ENCODE measurements at places on chromosomes 16 and 17.

DNA sequence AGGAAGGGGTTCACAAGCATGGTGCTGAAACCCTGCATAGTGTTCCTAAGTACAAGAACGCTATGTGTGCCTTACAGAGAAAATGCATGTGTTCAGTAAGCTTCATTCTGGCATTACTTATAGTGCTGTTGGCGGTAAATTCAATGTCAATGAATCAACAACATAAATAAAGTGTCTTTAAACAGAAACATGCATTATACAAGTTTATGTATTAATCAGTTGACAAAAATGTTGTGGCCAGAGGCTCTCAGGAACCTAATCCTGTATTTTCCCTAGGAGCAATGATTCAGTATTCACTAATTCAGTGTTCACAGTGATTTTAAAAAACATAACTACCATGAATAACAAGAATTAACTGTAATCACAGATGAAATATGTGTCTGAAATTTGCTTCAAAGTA is 47.1 kb upstream of the MYOCD start:
- DNase-seq, result no peak

DNA sequence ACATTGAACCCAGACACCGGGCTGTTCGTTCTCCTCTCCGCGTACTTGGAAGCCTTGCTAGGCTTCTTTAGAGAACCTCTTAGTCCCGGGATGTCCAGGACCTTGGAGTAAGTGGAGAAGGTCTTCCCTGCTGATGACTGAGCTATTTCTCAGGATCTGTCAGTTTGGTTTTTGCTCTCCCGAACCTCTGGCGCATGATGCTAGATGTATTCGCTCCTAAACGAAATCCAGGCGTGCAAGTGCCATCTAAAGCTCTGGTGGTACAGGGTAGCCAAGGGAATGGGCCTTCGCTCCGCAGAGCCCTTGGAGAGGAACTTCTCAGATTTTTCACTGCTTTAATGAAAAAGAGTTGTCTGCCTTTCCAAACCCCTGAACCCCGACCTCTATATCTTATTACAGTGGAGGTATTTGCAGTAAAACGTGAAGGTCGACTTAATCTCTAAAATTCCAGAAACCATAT is 547 bp downstream of the VMP1 start:
- DNase-seq, result peak; percentile 26

DNA sequence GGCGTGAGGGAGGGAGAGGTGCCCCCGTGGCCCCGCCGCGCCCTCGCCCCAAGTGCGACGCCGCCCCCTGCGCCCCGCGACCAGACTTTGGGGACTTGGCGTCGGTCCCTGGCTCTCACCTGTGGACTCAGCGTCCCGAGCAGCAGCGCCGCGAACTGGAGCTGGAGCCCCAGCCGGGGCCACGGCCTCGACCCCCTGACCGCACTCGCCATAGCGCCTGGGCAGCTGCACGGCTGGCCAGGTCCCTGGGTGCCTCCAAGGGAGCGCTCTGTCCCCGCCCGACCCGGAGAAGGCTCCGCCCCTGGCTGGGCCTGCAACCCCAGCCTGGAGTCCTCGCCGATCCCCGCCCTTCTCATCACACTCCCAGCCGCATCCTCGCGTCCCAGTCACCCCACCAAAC is at the start of gene ERN2:
ERN2 (minus strand) TSS at position 247 of the 400 bp plus-strand sequence; CDS start at position 212, 35 bp downstream.
- no peak for DNase-seq

GRCh38 chr17:16322636-16323035 is 30.6 kb downstream of the CENPV start:
- DNase-seq, result no peak

- DNase-seq, result peak; percentile 93
These were observed 49.0 kb downstream of the BCL7C start for GRCh38 chr16:30844671-30845449.

- DNase-seq, result no peak
These were observed 81.3 kb downstream of the HIC1 start for GRCh38 chr17:2136241-2136640.

DNA sequence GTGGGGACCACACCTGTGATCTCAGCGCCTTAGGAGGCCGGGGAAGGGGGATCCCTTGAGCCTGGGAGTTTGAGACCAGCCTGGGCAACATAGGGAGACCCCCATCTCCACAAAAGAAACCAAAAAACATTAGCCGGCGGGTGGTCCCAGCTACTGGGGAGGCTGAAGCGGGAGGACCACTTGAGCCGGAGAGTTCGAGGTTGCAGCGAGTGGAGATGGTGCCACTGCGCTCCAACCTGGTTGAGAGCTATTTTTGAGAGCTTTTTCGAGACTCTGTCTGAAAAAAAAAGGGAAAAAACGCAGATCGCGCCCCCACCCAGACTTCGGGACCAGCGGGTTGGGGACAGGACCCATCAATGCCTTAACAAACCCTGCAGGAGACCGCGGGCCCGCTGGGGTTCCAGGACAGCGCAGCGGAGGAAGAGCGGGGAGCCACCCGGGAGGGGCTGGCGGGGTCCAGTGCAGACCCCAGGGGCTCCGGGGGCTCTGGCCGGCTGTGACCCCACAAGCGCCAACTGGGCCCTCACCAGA is 762 bp upstream of the BAIAP3 start:
- no peak for DNase-seq

GRCh38 chr17:37187262-37187661 is 188.5 kb upstream of the C17orf78 start:
- DNase-seq, result no peak

DNA sequence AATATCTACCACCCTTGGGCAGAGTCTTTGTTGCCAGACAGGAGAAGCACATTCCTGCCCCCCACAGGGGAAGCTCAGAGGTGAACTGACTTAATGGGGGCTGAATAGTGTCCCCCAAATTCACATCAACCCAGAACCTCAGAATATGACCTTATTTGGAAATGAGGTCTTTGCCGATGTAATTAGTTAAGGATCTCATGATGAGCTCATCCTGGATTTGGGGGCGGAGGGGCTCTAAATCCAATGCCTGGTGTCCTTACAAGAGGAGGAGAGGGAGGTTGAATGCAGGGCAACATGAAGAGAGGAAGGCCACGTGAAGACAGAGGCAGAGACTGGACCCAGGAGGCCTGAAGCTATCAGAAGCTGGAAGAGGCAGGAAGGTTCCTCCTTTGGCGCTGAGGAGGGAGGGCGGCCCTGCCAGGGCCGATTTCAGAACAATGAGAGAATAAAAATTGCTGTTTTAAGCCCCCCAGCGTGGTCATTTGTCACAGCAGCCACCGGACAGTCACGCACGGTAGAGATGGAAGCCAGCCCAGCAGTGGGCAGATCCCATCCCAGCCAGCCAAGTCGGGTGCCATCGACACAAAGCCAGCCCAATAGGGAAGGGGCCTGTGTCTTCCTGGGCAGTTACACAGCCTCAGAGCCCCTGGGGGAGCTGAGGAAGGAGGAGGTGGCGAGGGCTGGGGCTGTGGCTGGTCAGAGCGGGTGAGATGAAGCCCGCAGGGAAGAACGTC is 21.3 kb downstream of the C16orf74 start:
- DNase-seq, result no peak

DNA sequence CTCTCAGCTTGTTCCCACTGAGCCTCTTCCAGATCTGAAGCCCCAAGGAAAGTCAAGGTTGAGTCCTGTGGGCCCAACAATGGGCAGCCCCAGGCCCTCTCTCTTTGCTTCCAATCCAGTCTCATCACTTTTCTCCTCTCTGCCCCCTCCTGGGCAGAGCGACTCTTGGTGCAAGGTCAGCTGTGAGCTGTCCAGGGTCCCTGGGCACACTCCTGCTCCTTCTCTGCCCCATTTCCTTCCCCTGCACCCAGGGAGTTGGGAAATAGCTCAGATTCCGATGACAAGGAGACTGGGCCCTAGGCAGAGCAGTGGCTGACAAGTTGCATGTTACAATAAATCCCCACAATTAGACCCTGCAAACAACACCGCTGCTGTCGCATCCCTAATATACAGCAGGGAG is 16.1 kb upstream of the CRHR1 start:
- no peak for DNase-seq

- peak; percentile 33 for DNase-seq
These were observed 20.4 kb downstream of the CA4 start for GRCh38 chr17:60169921-60170817.

DNA sequence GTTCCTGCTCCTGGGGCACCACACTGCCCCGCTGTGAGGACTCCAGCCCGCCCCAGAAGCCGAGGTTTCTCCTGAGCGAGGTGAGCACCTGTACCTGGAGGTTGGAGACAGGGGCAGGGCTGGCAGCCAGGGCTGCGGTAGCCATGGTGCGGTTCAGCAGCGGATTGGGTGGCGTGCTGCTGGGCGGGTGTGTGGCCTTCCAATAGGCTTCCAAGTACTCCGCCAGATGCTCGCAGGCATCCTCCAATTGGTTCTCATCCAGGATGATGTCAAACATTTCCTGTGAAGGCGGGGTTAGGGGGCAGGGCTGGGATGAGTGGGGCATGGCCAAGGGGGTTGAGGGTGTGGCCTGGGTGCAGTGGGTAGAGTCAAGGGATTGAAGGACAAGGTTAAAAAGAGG is 11.3 kb upstream of the ARL5C start:
- DNase-seq, result no peak

- peak; percentile 1 for DNase-seq
These were observed 12.3 kb downstream of the CORO6 start for GRCh38 chr17:29610395-29610794.

DNA sequence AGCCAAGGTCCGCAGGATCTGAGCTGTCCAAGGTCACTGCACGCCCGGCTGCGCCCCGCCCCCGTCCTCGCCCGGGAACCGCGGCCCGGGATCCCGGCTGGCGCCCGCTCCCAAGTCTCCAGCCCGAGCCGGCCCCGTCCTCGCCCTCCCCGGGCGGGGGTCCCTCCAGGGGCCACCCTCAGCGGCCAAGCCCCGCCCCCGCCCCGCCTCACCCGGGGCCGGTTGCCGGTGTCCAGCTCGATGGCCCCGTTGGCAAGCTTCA is 216 bp downstream of the VPS9D1 start:
- DNase-seq, result peak; percentile 14

DNA sequence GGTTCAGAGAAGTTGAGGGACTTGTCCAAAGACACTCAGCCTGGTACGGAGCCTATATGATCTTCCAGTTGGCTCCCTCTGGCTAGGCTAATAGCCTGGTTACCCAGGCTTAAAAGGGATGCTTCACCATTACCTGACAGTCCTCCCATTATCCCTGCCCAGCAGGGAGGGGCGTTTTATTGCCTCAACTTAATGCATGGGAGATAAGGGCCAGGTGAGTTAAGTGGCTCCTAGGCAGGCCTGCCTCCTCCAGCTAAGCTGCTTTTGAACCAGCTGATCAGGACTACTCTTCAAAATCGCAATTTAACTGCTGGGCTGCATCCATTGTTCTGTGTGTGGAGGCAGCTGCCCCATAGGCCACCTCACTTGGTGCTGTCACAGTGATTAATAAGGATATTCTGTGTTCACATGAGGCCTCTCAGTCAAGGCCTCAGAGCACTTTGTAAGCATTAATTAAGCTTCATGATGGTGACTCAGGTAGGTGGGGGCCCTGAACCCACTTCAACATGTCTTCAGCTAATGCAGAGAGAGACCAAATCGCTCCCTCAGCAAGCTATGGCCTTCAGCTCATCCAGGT is 27.9 kb downstream of the SMPD3 start:
- no peak for DNase-seq

GRCh38 chr16:87046235-87046634 is 271.0 kb downstream of the C16orf95 start:
- DNase-seq, result no peak

- no peak for DNase-seq
These were observed 254.8 kb upstream of the HSBP1 start for GRCh38 chr16:83552930-83553329.

Data from Ammon's horn (tissue), 1 donor.